ENCODE measurements at places on chromosomes 1 and 21.
A peak's percentile ranks its signal among the peaks of the same experiment; 100 is the strongest.

- DNase-seq = no peak
These were observed 222.9 kb upstream of the CSF3R start for GRCh38 chr1:36705629-36706028.

DNA sequence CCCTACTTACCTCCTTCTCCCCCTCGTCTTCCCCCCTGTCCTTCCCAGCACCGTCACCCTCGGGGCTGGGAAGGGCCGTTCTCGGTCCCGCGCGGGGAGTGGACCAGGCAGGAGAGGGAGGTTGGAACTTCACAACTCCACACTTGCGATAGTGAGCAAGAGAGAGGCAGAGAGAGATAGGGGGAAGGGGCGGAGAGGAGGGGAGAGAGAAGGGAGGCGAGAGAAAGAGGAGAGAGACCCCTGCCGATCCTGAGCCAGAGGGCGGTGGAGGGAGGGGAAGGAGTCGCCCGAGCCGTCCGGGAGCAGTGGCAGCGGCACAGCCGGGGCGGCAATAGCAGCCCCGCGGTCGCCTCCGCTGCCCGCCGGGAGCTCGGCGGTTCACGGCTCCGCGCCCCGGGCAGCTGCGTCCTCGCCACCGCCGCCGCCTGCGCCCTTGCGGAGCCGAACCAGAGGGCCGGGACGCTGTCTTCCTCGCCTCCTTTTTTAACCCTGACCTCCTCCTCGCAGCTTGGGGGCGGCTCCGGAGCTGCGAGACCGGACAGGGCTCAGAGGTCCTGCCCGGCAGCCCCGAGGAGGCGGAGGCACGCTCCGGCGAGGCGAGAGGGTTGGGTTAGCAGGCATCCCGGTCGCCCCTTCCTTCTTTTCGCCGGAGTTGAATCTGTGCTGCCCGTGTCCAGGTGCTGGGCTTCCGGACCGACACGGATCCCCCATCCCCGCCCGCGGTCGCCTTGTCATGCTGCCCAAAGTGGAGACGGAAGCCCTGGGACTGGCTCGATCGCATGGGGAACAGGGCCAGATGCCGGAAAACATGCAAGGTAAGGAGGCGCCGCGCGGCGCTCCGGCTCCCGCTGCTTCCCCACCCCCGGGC lies 11.7 kb downstream of the NR5A2 start:
- no peak for DNase-seq

GRCh38 chr1:25549273-25550154 lies 6.1 kb downstream of the LDLRAP1 start:
- peak; percentile 88 for DNase-seq

DNA sequence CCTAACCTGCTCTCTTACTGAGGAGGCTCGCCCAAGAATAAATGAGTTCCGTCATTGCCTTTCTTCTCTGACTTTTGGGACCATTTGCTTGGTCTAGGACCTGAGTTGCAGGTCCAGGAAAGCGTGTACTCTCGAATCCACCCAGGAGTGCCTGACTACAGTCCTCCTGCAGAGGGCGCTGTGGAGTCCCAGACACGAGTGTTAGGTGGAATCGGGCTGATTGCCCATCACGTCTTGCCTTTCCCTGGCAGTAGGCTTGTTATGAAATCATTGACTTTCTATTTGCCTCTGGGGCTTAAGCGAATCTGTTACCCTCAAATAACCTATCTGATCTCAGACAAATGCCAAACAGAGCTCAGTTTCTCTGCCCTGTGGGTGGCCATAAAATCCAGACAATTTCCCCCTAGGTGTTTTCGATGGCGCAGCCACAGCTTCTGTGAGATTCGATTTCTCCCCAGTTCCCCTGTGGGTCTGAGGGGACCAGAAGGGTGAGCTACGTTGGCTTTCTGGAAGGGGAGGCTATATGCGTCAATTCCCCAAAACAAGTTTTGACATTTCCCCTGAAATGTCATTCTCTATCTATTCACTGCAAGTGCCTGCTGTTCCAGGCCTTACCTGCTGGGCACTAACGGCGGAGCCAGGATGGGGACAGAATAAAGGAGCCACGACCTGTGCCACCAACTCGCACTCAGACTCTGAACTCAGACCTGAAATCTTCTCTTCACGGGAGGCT lies at the start of gene IL20:
Gene IL20 (plus strand): TSS at position 685 of the 733 bp plus-strand sequence. CDS start 230 bp downstream, outside the sequence.
- DNase-seq = peak; percentile 59

- DNase-seq = no peak
These were observed 1.2 kb downstream of the GLIS1 start for GRCh38 chr1:53737648-53738204.

DNA sequence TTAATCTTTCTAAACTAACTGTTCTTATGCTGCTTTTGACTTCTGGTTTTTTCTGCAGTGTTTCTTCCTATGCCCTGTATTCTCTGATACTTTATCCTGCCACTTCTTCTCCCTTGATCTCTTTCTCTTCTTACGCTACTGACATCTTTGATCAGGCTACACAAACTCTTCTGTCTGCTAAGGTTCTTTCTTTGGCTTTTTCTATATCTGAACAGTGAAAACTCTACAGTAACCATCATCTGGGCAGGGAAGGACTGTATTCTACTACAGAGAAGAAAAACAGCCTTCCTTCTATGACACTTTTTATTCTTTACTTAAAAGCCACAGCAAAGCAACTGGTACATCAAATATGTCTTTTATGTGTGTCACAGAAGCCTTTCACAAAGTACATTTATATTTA lies 7.4 kb upstream of the NEXN start:
- DNase-seq = no peak

DNA sequence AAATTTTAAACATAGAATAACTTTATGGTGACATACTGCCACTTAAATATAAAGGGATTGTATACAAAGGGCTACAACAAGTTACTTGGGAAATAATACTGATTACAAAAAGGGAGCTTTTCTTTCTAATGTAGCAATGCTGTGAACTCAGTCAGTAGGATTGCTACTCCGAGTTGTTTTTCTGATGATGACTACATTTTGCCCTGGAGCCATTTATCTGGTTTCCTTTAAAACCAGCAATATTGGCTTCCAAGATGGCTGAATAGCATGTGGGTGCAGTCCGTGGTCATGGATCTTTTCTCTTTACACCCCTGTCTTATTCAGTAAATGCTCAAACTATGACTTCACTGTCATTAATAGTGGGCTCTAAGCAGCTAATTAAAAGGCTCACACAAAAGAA lies 92.6 kb upstream of the NEK7 start:
- DNase-seq = no peak

- no peak for DNase-seq
These were observed 147.6 kb downstream of the NEK7 start for GRCh38 chr1:198304431-198304830.

- peak; percentile 42 for DNase-seq
These were observed 32.6 kb downstream of the LRP8 start for GRCh38 chr1:53295295-53295694.

- no peak for DNase-seq
These were observed 147.4 kb downstream of the GDAP2 start for GRCh38 chr1:117782056-117782455.

DNA sequence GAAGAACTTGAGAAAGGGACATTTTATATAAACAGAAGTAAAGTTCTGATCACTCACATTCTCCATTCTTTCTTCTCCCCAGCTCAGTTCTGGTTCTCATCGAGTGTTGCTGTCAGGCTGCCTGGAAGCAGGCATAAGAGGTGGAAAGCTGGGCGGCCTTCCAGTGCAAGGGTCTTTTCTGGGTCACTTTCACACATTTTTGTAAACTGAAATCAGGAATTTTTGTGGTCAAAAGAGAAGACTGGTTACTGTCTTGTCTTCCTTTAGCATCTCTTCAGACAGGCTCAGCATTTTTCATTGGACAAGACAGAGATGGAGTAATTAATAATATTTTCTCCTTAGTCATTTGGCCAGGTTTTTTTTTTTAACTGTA lies 93.7 kb downstream of the CTH start:
- no peak for DNase-seq

DNA sequence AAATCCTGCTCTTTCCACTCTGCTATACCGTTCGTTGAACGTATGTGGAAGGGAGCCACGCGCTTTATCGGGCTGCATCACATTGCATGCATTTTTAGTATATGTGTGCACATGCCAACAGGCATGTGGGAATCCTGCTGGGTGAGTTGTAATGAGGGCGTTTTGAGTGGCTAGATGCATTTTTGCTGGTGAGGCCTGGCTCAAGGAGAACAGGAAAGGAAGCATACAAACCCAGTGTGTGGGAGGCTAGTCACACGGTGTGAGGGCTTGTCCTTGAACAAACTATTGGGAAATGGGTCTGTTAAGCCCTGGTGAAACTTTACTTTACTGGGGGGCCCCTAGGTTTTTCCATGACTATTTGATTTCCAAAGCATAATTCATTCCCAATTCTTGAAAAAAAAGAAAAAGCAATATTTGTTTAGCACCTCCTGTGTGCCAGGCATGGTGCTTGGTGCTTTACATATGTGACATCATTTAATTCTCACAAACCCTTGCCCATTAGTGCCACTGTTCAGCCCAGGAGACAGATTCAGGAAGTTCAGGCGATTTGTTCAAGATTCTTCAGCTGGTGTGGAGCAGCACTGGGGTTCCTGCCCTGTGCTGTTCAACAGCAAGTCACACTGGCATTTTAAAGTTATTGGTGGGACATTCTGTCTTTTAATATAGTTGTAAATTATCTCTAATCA lies 25.6 kb upstream of the JUN start:
- DNase-seq = no peak

- DNase-seq = no peak
These were observed 137.4 kb upstream of the USP25 start for GRCh38 chr21:15592271-15592860.

DNA sequence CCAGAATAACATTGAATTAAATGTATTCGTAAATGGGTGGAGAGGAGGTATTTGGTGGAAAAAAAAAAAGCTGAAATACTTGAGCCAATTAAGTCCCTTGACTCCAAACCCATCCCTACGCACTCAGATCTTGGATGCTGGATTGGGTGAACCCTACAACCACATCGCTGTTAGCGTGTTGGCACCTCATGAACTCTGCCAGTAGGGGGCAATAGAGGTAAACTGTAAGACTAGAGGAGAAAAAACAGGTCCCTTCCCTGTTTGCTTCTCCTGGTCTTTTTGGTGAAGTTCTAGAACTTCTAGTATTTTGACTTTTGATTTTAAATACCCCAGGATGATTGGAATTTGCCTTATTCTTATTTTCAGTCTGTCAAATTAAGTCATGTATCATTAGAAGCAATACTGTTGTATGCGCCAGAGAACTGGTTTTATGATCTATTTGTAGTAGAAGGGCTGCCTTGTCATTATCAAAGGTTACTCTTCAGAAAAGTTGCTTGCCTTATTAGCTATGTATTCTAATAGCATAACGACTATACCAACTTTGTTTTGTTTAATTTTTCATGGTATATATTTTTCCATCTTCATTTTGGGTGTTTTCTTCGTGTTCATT lies 1.9 kb upstream of the OR13G1 start:
- no peak for DNase-seq

GRCh38 chr1:181250038-181250437 lies 161.5 kb downstream of the IER5 start:
- DNase-seq = no peak

GRCh38 chr1:42380586-42381279 lies at the start of gene RIMKLA:
Gene RIMKLA (plus strand): TSS chr1:42380792. CDS start chr1:42380935, 143 bp downstream.
- DNase-seq = peak; percentile 58

DNA sequence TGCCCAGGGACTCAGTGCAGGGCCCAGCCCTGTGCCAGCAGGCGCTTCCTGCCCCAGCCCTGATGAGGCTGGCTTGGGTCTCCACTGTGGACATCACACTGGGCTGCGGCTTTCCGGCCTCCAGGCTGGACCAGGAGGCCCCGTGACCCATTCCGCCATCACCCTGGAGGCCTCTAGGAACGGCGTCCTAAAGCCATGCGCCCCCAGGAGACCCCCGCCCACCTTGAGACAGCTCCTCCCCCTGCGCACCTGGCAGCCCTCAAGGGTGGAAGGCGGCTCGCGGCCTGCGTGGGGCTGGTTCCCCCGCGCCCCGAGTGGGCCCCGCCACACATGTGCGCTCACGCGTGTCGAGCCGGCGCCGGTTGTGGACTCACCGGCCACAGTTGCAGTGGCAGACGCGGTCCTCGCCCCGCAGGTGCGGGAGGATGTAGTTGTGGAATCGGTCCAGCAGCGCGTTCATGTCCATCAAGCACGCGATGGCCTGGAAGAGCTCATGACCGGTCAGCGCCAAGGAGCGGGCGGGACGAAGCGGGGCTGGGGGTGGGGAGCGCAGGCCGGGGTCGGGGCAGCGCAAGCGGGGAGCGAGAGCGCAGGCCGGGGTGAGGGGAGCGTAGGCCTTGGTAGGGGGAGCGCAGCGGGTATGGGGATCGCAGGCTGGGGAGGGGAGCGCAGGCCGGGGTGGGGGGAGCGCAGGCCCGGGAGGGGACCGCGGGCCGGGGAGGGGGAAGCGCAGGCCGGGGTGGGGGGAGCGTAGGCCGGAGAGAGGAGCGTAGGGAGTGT lies 924 bp downstream of the TMEM240 start:
- DNase-seq = no peak

- DNase-seq = no peak
These were observed 708.1 kb downstream of the MRPL39 start for GRCh38 chr21:24899138-24899537.

GRCh38 chr1:8458607-8459006 lies 140.7 kb downstream of the SLC45A1 start:
- DNase-seq = no peak

GRCh38 chr1:81330111-81330510 lies 470.6 kb upstream of the ADGRL2 start:
- DNase-seq = no peak
